ENCODE measurements at places on chromosomes 13 and 19.

DNA sequence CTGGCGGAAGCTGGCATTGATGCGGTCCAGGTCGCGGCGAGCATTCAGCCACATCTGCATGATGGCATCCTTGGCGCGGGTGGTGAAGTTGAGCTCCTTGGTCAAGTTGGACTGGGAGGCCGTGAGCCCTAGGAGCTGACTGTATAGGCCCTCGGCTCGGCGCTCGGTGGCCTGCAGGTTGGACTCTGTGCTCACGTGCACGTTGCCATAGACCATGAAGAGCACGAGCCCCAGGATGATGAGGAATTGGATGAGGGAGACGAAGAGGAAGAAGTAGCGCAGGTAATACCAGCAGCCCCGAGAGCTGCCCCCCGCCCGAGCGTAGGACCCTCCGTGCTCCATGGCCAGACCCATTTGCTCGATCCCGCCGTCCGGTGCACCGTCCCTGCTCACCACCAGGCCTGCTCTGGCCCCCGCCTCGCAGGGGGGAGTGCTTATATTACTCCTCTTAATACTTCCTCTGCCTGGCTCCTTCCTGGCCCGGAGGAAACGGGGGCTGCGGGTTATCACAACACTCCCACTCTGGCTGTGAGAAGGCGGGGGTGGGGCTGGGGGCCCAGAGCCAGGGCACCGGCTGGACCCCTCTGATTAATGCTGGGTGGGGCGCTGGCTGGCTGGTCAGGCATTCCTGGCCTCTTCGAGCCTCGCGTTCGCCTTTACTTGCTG lies at the start of gene PLVAP:
Gene PLVAP (minus strand): TSS at position 408 of the 666 bp plus-strand sequence. CDS start 54 bp downstream, at position 354.
- DNase-seq: no peak

DNA sequence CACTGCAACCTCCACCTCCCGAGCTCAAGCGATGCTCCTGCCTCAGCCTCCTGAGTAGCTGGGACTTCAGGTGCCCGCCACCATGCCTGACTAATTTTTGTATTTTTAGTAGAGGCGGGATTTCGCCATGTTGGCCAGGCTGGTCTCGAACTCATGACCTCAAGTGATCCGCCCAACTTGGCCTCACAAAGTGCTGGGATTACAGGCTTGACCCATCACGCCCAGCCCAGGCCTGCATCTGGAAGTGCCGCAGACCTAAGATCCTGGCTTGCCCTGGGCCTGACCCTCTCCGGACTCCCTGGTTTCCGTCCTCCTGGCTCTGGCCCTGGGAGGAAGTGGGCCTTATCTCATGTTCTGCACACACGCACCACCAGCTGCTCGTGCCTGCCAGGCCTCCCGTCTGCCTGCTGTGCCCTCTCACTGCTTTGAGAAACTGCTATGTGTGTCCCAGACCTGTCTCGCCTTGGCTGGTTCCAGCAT lies 4.7 kb upstream of the PTGIR start:
- no peak for DNase-seq

DNA sequence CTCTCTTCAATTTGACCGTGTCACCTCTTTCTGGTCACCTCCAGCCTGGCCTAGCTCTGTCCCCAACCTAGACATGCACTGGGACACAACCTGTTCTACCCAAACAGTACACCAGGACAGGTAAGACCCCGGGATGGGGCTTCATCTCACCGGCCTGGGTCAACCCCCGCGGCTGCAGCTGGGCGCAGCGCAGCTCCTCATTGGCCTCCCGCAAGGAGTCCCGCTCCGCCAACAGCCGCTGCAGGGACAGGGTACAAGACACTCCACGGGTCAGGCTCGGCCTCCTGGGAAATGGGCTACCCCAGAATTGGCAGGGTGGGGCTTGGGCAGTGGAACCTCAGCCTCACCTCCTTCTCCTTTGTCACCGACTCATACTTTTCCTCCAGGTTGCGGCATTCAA lies 7.7 kb downstream of the HOOK2 start:
- DNase-seq: no peak

DNA sequence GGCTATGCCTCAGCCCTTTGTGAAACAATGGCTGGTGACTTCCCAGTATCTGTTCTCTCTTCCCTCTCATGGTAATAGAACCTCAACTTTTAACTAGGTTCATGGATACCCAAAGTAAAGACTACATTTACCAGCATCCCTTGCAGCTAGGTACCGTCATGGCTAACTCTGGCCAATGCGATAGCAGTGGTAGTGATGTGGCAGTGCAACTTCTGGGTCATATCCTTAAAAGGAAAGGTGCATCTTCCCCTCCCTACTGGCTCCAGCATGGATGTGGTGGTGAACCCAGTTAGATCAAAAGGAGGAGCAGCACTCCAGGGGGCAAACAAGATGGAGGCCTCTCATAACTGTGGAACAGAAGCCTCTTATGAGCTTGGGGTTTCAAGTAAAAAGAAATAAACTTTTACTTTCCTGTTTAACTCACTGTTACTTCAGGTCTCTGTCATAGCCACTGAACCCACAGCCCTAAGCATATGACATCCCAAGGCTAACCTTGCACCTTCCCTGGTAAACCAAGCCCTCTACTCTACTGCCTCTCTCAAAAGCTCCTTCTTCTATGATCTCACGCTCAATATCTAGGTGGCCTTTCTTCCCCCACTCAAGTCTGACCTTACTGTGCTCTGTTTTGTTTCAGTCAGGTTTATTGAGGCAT lies 104.4 kb downstream of the DOCK9 start:
- DNase-seq: no peak

- DNase-seq: no peak
These were observed 824.0 kb downstream of the PCDH9 start for GRCh38 chr13:66405908-66406802.

DNA sequence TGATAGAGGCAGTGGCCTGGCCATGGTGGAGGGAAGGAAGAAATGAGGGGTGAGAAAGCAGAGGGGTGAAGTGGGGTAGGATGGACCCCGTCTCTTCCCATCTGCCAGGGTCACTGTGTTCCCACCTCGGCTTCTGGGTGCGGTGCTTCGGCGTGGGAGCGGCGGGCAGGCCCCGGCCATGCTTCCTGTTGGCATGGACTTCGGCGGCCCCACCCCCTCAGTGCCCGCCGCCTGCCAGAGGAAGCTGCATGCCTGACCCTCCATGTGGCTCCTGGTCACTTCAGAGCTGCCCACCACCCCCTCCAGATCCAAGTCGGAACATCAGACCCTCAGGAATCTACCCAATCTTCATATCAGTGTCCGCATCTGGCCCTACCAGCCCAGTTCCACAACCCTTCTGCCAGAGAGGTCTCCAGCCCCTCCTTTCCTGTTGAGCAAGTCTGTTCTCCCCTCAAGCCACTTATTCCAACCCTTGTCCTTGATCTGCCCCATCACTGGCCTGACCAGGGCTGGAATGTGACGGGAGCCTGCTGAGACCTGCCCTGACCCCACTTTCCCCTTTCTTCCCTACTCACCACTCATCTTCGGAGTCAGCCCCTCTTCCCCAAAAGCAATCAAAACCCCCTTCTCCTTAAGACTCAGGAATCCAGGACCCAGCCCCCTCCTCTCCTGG lies 1.5 kb downstream of the KCNN4 start:
- DNase-seq: no peak

DNA sequence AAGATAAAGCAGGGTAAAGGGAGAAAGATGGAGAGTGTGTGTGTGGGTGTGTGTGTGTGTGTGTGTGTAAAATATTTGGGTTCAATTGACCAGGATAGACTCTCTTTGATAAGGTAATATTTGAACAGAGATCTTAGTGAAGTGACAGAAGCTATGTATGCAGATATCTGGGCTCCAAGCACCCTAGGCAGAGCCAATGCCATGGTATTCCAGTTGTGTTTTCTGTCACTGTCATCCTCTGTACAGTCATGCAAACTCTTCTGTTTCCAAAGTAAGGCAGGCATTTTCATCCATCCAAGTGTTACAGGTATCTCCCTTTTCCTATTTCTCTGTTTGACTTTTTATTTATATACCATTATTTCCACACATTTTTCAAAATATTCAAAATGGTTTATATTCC lies 13.5 kb downstream of the DGKH start:
- DNase-seq: no peak

All from activated gamma-delta T cell (primary cell).